ENCODE measurements at places on chromosomes 13 and 19.

DNA sequence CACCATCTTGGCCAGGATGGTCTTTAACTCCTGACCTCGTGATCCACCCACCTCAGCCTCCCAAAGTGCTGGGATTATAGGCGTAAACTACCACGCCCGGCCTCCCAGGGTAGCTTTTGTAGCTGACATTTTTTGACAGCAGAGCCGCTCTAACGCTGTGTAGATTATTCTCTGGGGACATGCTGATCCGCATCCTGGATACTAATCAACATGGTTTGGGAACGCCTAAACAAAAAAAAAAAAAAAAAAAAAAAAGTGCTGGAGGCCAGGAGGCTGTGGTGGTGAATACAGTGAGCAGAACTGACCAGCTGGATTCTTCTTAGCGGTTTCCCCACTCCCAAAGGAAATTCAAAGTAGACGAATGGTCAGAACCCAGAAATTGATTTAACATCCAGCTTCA is 5.1 kb downstream of the LONP1 start:
- no peak for DNase-seq

GRCh38 chr13:31052478-31052877 is 109.2 kb downstream of the HSPH1 start:
- no peak for DNase-seq

GRCh38 chr19:15304140-15304705 is 28.1 kb downstream of the BRD4 start:
- DNase-seq = no peak

DNA sequence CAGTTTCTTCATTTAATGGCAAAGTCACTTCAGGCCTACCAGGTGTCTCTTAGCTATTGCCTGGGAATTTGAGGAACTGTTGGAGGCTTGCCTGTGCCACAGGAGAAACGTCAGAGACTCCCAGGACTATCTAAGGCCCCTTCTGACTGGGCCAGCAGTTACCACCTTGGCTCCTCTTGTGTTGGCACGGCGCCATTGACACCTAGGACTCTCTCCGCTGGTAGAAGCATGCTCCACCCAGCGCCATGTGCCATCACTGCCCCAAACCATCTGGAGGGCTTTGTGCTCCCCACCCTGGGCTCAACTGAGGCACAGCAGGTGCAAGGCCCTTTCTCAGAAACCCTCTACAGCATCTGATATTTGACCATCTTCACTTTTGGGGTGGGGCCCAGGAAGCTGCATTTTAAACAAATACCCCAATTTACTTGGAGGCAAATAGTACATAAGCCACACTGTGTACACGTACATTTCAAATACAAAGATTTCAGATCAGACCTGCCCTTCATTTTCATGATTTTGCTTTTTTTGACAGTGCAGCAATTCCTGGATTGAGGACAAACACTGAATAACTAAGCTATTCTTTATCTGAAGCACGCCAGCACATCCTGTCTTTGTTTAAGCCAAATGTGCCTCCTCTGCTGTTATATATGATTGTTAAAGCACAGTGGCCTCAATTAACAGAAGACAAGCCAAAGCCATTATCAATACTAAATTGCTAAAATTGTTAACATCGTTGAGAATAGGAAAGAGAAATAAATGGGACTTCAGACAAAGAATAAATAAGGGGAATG is 59.9 kb upstream of the TPP2 start:
- no peak for DNase-seq

DNA sequence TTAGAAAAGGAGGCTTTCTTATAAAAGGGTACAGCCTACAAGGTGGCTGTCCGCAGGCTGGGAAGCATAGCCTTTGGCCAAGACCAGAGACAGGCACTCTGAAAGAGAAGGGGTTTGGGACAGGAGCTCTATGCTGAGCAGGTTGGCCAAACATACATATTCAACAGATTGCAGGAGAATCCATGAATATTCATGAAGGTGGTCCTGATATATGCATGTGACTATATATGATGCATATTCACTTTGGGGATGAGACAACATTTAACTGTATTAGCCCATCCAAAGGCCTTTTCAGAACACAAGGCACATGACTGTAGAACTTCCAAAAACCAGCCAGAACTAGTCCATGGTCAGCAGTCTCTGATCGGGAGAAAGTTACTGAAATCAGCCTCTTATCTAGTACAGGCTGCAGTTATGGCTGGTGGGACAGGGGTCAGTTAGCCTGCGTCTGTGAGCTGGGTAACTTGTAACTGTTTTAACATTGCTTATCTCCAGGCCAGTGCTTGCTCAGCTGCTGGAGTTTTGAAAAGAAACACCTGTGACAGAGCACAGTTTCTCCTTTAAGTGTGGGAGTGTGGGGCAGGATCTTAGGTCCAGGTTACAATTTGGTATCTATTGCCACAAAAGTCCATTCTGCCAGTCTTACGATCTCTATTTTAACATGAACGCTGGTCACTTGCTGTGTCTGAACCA is 924.2 kb downstream of the UQCRFS1 start:
- no peak for DNase-seq

DNA sequence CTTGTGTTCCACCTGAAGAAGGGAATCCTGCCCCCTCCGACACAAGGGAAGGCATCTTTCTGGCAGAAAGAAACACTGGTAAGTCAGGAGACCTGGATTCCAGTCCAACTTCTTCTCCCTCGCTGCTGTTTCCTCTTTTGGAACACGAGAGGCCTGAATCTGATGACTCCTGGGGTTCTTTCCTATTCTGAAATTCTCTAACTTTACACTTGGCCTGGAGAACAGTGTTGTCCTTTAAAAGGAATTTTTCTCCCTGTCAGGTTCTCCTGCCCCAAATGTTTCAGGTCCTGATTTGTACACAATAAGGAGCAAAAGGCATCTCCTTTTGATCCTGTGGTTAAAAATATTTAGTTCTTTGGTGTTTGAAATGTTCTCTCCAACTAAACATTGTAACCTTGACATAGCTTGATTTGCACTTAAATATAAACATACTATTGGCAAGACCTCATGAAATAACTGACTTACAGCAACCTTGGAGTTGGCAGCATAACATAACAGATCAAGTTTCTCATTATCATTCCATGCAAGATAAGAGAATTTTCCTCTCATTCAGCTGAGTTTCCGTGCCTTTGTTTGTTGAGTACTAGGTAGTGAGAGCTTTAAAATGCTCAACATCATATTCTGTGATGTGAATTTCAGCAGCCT is 244.8 kb downstream of the COG6 start:
- DNase-seq = no peak

Data from activated CD4-positive, alpha-beta T cell treated with anti-CD3 and anti-CD28 coated beads, Interleukin-2, amount 50 U/mL, for 1 hour (primary cell).